Stimulated activated CD4-positive, alpha-beta T cell treated with anti-CD3 and anti-CD28 coated beads, Interleukin-2, amount 100 ng/mL, for 24 hours (primary cell): ENCODE measurements at places on chromosomes 4 and X.

DNA sequence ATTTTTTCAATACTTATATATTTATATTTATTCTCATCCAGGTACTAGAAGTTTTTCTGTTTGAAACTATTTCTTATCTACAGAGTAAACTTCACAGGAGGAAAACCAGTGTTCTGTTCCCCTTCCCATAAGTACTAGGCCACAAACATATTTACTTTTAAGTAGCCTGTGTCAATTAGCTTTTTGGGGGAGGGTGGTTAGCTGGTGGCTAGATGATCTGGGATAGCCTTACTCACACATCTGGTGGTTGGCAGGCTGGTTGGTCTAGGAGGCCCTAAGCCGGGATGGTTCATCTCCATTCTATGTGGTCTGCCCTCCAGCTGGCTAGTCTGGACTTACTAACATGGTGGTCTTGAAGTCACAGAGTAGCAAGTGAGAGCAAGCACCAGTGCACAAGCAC, 6.2 kb downstream of the JADE3 start:
- no peak for DNase-seq

DNA sequence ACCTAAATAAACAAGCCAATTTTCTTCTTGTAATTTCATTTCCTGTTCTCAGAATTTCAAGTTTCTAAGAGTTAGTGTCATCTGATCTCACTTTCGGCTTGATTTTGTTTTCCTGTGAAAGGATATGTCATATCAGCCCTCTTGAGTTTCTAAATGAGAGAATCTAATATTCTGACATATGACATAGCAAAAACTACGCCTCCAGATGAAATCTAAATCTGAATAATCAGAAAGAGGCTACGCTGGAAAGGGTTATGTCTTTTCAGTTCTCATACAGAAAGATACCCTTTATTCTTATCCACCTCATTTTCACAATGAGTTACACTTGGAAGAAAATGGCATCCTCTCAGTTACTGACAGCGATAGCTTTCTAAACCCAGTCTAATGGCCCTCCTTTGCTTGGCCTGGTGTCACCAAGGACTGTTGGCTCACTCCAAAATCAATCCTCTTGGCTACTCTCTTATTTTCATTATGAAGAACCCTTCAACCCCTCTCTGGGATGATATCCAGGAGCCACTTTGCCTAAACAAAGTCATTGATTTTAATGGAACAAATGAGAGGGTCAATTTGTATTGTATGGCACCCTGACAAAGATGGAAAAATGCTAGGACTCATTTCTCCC, 65.6 kb downstream of the ASB9 start:
- DNase-seq, result no peak

DNA sequence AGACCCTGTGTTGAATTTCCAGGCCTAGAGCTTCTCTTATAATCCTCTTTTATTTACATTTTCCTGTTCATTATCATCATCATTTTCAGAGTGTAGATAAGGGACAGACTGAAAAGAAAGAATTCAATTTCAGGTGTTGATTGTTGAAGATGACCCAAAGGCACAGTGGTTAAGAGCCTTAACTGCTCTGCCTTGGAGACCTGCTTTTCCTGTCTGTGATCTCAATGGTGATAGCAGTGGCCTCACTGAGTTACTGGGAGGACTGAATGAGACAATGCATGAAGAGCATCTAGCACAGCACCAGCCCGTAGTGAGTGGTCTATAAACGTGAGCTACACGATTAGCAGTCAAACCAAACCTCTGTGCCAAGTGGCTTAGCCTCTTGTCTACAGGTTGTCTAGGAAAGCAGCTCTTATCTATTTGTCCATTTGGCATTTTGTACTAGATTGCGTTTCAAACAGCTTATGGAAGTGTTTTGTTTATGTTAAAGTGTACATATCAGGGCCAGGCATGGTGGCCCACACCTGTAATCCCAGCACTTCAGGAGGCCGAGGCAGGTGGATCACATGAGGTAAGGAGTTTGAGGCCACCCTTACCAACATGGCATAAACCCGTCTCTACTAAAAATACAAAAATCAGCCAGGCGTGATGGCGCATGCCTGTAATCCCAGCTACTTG, 41.5 kb downstream of the SETD7 start:
- DNase-seq, result no peak

- DNase-seq, result no peak
Observed at GRCh38 chr4:182807346-182807745, 109.8 kb downstream of the DCTD start.

DNA sequence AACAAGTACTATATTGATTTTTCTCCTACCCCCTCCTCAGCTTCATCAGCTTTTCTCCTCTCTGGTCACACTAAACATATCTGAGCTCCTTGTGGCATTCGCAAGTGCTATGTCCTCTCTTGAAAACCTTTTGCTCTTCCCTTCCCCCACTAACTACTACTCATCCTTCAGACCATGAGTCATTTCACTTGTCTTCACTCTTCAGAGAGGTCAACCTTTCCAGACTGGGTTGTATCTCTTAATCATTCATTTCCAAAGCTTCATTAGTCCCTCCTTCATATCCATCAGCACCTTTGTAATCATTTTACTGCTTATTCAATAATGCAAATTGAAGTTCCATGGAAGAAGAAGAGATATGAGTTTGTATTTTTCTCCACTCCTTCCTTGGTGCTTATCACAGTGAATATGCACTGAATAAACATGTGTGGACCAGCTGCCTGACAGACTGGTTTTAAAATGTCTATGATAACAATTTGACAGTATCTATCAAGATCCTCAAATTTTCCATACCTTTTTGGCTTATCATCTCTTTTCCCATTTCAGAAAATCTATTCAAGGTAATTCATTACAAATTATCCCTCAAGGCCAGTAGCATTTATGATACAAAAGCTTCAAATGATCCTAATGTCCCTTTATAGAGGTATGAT, 28.4 kb downstream of the DDX60L start:
- DNase-seq, result no peak

- DNase-seq, result no peak
Observed at GRCh38 chr4:18180122-18180521, 158.6 kb upstream of the LCORL start.

DNA sequence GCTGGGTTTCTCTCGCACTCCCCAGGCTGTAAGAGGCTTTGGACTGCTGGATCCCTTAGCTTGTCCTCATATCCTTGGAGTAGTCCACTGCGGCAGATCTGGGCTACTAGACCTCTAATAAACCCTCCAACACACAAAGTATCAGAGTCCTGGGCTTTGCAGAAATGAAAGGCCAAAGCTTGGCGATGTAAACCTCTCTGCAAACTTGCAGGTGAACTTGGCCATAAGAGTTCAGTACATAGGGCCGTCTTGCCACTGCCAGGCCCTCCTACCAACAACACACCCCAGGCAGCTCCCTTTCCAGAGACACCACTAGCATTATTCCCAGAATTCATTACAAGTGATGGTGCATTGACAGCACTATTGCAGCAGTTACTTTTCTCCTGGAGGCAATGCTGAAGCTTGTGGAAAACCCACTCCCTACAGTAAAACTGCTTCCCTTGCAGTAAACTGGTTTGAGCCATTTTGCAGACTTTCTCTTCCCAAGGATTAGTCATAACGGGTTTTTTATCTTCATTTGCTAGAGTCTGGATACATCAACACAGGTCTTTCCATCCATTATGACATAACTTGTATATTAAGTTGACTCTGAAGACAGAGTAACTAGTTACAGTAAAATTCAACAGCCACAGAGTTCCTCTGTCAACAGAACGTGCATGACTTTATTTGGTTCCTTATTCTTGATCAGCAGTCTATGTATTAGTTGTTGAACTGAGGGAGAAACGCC, 2.4 kb downstream of the ANKRD50 start:
- DNase-seq, result no peak

DNA sequence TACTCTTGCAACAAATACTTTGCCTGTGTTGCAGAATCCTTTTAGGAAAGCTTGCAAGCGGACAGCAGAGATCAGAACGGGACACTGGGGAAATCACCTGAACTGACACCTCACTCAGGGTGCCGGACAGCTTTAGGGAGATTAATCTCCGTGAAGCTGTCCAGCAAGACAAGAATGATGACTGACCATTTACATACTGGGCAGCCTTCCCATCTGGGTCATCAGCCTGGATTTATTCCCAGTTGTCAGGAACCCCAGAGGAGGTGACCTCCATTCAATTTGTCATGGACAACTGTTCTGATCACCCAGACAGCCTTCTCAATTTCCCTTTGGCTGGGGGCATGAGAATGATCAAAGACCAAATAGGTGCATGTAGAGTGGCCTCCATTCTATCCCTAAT, 93.0 kb upstream of the EGFL6 start:
- DNase-seq, result no peak

DNA sequence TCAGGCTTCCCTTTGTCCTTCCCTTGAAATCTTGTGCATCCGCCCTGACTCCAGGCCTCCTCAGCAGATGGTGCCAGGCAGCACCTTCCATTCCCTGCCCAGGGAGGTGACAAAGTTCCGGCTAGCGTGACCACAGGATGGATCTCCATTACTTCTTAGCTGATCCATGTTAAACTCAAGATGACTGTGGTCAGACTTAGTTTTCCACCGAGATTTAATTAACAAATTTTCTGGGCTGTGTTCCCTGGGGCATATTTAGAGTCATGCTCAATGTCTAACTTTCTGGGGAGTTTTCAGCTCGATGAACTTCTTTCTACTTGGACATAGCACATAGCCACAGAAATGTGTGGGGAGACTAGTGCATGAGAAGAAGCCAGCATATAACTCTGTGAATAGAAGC, 215.1 kb upstream of the SFRP2 start:
- DNase-seq, result no peak

- DNase-seq, result no peak
Observed at GRCh38 chrX:153057281-153057680, 1.0 kb downstream of the PNMA3 start.

DNA sequence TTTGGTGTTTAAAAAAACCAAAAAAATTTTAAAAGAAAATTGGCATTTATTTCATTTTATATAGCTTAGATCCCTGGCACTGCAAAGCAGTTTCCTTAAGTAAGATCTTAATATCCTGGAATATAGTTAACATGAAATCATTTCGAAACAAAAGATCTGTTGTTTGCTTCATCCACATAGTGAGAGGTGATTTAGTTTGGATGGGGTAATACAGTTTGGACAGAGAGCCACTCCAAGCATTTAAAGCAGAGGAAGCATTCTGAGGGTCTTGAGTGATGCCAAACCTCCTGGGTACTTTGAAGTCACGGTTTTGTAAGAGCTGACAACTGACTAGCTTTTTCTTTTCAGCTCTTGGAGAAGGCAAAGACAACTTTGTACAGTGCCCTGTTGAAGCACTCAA, 28.7 kb downstream of the NOCT start:
- DNase-seq, result no peak

DNA sequence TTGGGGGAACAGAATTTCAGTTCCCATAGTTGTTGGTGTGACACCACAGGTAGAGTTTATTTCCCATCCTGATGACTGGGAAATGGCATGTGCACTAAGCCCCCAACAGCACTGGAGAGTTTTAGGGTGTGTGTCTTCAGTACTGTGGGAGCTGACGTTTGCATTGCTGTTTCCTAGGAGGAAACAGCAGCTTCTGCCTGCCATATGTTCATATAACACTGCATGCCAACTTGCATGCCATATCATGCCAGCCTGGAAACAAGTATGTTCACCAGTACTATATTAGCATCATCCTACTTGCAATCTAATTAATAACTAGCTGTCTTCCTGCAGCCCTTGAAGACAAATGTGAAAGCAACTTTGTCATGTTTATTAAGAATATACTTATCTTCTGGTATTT, 58.2 kb downstream of the NAA11 start:
- DNase-seq, result no peak
